ENCODE measurements at places on chromosomes 6 and 20.

- no peak for DNase-seq
Measured at GRCh38 chr6:166905013-166905412, 51.3 kb downstream of the RNASET2 start.

DNA sequence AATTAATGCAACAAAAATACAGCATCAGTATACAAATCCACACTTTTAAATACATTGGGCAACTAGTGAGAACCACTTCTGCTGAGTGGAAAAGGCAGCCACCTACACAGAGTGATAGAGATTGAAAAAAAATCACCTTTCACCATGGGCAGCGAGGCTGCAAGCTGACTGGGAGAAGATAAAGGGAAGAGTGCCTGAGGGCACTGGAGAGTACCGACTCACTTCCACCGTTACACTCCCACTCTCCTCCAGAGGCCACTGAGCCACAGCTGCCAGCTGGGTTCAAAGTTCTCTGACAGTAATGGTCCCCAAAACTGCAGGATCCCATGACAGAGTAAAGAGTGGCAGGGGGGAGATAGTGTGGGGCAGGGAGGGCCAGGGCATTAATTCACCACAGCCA, 24.1 kb downstream of the PXT1 start:
- DNase-seq, result no peak

DNA sequence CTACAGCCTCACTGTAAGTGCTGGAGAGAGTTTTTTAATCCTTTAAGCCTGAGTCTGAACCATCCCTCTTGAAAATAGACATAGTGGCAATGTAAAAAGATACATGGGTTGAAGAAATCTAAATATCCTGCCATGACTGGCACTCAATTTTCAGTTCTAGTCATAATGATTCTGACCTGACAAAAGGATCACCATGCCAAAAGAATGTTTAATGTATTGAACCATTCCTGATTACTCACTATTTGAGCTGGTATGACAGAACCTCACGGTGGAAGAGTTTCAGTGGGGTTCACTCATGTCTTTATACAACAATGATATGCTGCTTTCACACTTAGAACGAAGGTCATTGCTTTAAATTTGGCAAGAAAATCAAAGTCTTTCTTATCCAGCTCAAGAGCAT, 93.4 kb downstream of the HIVEP2 start:
- DNase-seq, result no peak

GRCh38 chr6:109262261-109262660, 120.0 kb downstream of the CD164 start:
- DNase-seq, result no peak

DNA sequence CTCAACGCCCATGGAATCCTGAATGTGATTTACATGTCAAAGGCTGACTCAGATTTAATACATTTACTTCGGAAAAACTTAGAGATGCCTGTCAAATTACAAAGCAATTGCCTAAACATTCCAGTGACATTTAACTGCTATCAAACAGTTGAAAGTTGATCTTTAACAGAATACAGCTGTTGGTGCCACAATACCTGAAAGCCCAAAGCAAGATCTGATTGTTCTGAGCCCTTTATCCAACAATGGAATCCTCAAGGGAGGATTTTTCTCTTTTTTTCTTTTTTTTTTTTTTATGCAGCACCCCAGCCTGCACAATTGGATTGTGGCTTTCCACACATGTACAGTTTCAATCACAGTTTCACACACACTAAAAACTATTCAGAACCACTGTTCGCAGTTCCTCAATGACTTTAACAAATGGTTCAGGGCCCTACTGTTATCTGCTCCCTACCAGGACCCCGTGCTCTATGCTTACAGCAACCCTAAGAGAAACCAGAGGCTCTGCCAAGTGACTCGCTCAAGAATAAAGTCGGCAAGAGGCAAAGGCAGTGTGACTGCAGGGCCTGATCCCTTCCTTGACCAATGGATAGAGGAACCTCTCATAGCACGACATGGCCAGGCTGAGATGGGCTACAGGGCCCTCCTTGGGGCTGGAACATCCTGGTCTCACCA, 33.3 kb downstream of the EPB41L2 start:
- peak; percentile 86 for DNase-seq

GRCh38 chr20:55143601-55144000, 668.2 kb downstream of the DOK5 start:
- no peak for DNase-seq

- no peak for DNase-seq
Measured at GRCh38 chr6:127031511-127031910, 87.0 kb upstream of the RSPO3 start.

GRCh38 chr6:148671085-148671484, 75.7 kb upstream of the UST start:
- DNase-seq, result no peak

DNA sequence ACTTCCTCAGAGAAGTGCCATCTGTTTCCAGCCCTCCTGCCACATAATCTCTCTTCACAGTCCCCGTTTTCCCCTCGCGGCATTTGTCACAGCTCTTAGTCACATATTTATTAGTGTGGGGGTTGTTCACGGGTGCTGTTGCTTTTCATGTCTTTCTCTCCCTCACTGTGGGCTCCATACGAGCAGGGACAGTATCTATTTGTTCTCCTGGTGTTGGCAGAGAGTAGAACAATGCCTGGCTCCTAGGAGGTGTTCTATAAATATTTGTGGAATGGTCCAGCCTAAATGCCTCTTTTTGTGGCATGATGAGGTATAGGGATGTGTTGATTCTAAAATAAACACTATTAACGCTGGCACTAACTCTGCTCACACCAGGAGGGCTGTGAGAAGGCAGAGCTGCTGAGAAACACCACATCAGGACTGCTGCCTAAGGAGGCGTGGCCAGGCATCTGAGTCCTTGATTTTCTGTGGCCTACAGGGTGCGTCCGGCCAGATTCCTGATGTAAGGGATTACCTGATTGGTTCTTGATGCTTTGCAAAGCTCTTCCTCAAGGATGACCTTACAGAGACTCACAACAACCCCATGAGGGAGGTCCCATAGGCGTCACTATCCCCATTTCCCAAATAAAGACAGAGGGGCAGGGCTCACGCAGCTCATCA, 219.8 kb upstream of the ARID1B start:
- DNase-seq, result no peak

DNA sequence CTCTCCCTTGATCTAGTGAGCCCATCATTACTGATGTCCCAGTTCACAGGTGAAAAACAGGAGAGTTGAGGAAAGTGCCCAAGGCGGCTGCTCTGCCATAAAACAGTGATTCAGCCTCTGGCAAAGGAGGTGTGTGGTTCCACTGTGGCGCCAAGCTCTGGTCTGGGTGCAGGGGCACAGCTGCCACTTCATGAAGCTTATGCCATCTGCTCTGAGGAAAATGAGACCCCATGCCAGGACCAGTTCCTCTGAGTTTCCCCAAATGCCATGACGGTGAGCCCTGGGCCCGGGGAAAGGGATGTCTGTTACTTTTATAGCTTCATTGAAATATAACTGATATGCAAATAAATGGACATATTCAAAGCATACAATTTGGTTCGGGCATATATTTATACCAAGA, 33.7 kb upstream of the ZBP1 start:
- no peak for DNase-seq

GRCh38 chr20:63317601-63318291, 24.8 kb downstream of the COL20A1 start:
- no peak for DNase-seq

DNA sequence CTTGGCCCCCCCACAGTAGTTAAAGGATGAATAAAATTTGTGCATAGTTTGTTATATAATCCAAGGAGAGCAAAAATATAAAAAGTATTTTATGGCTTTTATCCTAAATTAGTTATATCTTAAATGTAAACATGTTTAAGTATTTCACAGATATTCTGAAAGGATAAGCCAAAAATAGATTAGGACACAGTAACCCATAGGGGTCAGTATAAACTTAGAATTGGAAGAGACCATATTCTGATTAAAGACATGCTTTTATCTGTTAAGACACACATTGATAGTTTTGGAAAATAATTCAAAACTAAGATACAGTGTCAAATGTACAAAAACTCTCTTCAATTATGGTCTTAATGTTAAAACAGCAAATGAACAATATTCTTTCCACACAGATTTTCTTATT, 4.5 kb upstream of the SERINC1 start:
- DNase-seq, result peak; percentile 78

GRCh38 chr6:506508-506907, 115.0 kb downstream of the IRF4 start:
- no peak for DNase-seq

- no peak for DNase-seq
Measured at GRCh38 chr6:30062471-30063178, 1.6 kb downstream of the POLR1H start.

DNA sequence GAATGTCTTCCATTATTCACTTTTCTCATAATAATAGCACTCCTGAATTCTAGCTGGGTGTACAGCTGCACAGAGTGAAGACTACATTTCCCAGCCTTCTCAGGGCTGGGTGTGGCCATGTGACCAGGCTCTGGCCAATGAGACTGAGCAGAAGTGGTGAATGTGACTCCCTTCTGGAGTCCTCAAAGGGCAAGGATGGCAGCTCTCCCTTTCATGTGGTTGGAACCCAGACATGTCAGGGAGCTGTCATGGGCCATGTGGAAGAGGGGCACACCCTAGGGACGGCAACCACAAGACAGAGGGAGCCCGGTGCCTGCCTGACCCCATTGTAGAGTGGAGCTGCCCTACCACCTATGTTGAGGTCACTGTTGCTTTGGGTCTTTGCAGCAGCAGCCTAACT, 312.8 kb upstream of the SULF2 start:
- DNase-seq, result no peak

DNA sequence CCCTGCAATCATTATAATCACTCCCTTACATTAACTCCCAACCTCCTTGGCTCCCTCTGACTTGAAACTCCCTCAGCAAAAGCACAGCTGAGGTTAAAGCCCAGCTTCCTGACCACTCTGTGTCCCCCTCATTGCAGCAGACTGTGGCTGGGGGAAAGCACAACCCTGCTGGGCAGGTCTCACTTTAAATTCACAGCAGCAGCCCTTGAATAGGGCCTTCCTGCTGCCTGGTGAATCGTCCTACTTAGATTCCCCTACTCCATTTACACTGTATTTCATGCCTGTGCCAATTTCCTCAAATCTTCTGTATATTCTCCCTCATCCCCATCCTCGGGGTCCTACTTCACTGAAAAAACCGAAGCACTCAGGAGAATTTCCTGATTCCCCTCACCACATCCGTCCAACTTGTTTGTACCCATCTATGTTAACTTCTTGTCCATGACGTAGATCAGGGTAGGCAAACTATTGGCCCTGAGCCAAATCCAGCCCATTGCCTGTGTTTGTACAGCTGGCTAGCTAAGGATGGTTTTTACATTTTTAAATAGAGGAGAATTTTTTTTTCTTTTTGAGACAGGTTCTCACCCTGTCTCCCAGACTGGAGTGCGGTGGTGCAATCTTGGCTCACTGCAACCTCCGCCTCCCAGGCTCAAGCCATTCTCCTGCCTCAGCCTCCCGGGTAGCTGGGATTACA, 31.5 kb upstream of the GCM1 start:
- no peak for DNase-seq
